ENCODE measurements at places on chromosomes 2 and 18. TPM values are rescaled to one million over a fixed set of nuclear protein-coding genes. Genes with fewer than 3 reads are reported as not detected.

Gene PMAIP1
- total RNA-seq = 69.6 TPM

DNA sequence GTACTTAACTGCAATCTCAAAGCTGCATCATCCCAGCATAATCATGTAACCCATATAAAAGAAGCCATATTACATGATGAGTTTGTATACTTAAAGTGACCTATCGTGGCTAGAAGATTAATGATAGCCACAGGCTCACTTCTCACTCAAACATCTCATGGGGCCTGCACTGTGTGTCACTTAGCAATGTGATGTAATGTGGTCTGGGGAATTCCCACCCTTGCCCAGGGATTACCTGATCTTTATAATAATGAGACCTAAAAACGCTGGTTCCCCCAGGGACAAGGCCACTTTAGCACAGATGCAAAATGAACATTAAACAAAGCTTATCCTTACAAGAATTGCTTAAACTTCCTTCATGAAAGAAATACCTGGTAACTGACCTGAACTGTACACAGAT lies 427.1 kb upstream of the CNTNAP5 start:
- no peak for DNase-seq

Gene FOXD4L1
- 0.81 TPM for total RNA-seq

DNA sequence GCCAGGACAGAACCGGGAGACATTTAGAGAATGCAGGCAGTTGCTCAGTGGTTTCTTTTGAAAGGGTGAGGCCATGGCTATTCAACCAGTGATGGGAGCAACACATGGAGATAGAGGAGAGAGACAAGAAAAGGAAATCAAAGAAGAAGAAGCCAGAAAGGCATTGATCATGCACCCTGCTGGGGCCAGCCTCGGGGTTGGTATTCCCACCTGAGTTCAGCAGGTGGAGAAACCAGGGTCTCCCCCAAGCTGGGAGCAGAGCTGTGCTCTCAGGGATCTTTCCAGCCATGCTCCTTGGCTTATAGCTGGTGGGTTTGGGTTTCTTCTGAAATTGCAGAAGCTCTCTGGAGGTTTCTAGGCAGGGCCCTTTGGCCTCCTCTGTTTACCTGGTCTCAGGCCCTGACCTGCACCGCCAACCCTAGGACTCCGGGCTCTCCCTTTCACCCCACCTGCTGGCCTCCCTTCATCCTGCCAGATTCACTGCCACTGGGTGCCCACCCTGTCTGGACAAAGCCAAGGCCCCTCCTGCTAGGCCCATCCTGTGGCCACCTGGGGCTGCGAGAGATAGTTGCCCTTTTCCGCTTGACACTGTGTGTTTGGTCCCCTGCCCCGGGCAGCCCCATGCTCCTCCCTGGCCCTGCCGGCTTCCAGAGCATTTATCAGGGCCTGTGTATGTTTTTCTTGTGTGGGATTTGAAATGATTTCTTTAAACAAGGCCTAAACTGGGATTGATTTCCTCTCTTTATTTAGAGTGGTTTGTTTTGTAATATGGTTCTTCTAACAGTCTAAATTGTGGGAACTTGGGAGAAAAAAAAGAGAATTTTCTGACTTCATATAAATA lies 126.7 kb downstream of the DDX1 start:
- DNase-seq = no peak

DNA sequence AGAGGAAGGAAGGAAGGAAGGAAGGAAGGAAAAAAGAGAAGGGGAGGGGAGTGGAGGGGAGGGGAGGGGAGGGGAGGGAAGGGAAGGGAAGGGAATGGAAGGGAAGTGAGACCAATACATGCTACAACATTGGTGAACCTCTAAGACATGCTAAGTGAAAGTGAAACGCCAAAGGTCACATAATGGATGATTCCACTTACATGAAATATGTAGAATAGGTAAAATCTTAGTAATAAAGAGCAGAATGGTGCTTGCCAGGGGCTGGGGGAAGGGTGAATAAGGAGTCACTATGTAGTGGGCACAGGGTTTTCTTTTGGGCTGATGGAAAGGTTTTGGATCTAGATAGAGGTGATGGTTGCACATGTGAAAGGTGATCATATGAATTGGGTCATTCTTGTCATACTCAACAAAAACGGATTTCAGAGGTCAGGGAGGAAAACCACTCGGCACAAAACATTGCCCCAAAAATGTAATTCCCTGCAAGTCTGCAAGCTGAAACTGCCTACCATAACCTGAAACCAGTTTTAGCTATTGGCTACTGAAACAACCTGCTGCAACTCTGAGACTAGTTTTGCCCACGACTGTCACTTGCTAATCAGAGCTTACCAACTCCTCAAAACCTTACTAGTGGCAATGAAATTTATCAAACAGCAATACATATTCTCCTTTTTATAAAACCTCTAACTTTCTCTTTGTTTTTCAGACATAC lies 59.2 kb downstream of the CCDC141 start:
- DNase-seq = peak; percentile 10

Data from B cell (primary cell).